ENCODE measurements at places on chromosomes 3 and 15.

GRCh38 chr3:112149136-112149535 is 16.1 kb upstream of the GCSAM start:
- DNase-seq, result no peak

DNA sequence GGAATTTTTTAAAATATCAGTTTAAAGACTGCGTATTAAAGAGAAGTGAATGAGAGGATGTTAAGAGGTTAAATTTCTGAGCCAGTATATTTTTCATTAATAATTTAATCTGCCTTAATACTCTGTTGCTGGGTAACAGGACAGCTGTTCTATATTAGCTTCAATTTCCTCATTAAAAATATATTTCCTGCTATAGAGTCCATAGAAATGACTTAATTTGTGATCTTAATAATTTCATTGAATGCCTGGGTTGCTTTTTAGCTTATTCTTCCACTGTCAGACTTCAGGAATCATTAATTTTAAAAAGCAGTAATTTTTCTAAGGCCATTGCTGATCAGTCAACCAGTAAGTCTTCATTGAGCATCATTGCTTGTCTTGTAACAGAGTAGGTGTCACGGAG is 129.0 kb downstream of the THSD4 start:
- DNase-seq, result no peak

GRCh38 chr3:55720614-55721013 is 233.5 kb upstream of the WNT5A start:
- DNase-seq, result no peak

GRCh38 chr3:97932387-97932801 is 39.8 kb downstream of the RIOX2 start:
- no peak for DNase-seq

- no peak for DNase-seq
These were observed 37.4 kb upstream of the CILP start for GRCh38 chr15:65248511-65249255.

Measured in activated T-cell treated with anti-CD3 and anti-CD28 coated beads for 1 hour (primary cell).